AG09319 (cell line): ENCODE measurements at places on chromosomes 3 and 15.

GRCh38 chr3:170709046-170709445 is 123.2 kb upstream of the SLC7A14 start:
- DNase-seq = peak; percentile 74

DNA sequence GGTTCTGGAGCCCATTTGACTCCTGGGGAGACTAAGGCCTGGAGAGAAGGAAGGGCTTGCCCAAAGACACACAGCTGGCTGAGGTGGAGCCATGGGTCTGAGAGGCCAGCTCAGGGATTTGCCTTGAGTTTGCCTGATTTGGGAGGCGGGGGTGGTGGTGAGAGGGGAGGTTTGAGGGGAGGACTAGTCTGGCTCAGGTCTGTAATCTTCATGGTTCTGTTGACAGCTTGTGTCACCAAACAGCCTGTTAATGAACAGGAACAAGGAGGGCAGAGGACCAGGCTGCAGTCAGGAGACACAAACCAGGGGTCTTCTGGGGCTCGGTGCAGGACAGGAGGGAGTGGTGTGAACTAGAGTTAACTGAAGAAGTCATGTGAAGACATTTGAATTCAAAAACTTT is 3.6 kb downstream of the TRH start:
- DNase-seq = no peak

GRCh38 chr3:124999897-125000435 is 55.8 kb downstream of the HEG1 start:
- DNase-seq = no peak

DNA sequence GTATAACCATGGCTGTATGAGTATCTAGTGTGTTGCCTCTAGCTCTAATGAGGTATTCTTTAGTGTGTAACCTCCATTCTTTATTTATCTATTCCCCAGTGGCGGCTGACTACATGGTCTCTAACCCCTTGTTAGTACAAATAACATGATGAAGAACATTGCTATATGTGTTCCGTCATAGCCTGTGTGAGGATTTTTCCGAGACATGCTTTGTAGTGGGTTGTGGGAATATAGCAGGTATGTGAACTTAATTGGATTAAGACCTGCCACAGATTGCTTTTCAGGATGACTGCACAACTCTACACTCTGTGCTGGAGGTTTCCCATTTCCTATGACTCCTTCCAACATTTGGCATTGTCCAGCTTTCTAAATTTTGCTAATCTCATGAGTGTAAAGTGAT is 563.4 kb downstream of the ROBO1 start:
- DNase-seq = no peak

DNA sequence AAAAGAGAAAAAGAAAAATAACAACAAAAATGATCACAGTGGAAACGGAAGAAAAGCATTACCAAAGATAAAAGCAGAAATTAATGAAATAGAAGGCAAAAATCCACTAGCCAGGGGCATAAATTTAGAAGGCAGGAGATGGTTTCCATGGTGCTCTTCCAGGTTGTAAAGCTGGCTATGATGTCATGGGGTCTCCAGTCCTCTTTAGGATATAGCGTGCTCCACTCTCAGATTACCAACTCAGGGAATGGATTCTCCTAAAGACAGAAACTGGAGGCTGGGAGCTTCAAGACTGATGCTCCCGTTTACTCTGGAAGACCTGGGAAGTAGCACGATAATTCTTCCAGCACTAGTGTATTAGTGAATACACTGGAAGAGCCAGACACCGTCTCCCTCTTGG is 10.9 kb upstream of the ULK4 start:
- no peak for DNase-seq
